Temporal lobe (tissue), 4 donors: ENCODE measurements at places on chromosomes 2 and 18. TPM values are rescaled to one million over a fixed set of nuclear protein-coding genes. Genes with fewer than 3 reads are reported as not detected.

The RAB6D gene
- 0.98 TPM for total RNA-seq

The RAD51AP2 gene
- 0.25 TPM for total RNA-seq

The DQX1 gene
- 0.98 TPM for total RNA-seq

The GLS gene
- total RNA-seq, result 122 TPM

The XDH gene
- not detected for total RNA-seq

The LINC00305 gene
- not detected for total RNA-seq

The CPO gene
- not detected for total RNA-seq

The RNF152 gene
- total RNA-seq, result 60.7 TPM

The MROH2A gene
- total RNA-seq, result not detected

The SANBR gene
- total RNA-seq, result 45.2 TPM

The SOX11 gene
- total RNA-seq, result 312 TPM

The COA5 gene
- 49.2 TPM for total RNA-seq

The C1QL2 gene
- 4.4 TPM for total RNA-seq

The REG3G gene
- total RNA-seq, result not detected

The BOK gene
- total RNA-seq, result 21.6 TPM

The PMAIP1 gene
- 0.98 TPM for total RNA-seq

The MYO3B gene
- 0.25 TPM for total RNA-seq

The GNLY gene
- not detected for total RNA-seq

The DSC2 gene
- total RNA-seq, result 5.4 TPM

The EN1 gene
- total RNA-seq, result not detected

The SCG2 gene
- 81.9 TPM for total RNA-seq

The SRBD1 gene
- total RNA-seq, result 30.5 TPM

The FEV gene
- total RNA-seq, result not detected

The DOK6 gene
- total RNA-seq, result 61.5 TPM

The TAF4B gene
- 1.5 TPM for total RNA-seq

The SCN7A gene
- total RNA-seq, result 0.98 TPM

The HOXD1 gene
- total RNA-seq, result not detected

The PTPN2 gene
- total RNA-seq, result 41.3 TPM

The PIEZO2 gene
- total RNA-seq, result 3.9 TPM

The PJVK gene
- 4.2 TPM for total RNA-seq

The FN1 gene
- 203 TPM for total RNA-seq

The CAPN13 gene
- total RNA-seq, result 0.25 TPM

The BCL11A gene
- total RNA-seq, result 89.5 TPM

The BOLL gene
- not detected for total RNA-seq

The ERICH2 gene
- not detected for total RNA-seq

The HRH4 gene
- not detected for total RNA-seq

The CDKL4 gene
- total RNA-seq, result 5.7 TPM

The MALT1 gene
- total RNA-seq, result 21.6 TPM

The C2orf81 gene
- total RNA-seq, result 1.2 TPM

The RAB6C gene
- total RNA-seq, result 0.98 TPM

The TSPYL6 gene
- under 0.01 TPM for total RNA-seq

The DOCK10 gene
- total RNA-seq, result 10.1 TPM

The TGIF1 gene
- 14.3 TPM for total RNA-seq
